ENCODE measurements at places on chromosomes 4 and X. TPM values are rescaled to one million over a fixed set of nuclear protein-coding genes. Genes with fewer than 3 reads are reported as not detected.

GRCh38 chrX:74579597-74580198, 34.7 kb downstream of the RLIM start:
- DNase-seq, result no peak
- no peaks in the 10 kb centered on the region for H3K4me1 ChIP-seq
- no peaks in the 10 kb centered on the region for H3K27me3 ChIP-seq
- no peak overlapping the region for H3K27ac ChIP-seq
- no peaks in the 10 kb centered on the region for H3K36me3 ChIP-seq
- H3K4me3 ChIP-seq, result no peak overlapping the region

Gene MAOB
- polyA plus RNA-seq, result 130 TPM

Gene UGT2B11
- polyA plus RNA-seq, result 0.15 TPM

DNA sequence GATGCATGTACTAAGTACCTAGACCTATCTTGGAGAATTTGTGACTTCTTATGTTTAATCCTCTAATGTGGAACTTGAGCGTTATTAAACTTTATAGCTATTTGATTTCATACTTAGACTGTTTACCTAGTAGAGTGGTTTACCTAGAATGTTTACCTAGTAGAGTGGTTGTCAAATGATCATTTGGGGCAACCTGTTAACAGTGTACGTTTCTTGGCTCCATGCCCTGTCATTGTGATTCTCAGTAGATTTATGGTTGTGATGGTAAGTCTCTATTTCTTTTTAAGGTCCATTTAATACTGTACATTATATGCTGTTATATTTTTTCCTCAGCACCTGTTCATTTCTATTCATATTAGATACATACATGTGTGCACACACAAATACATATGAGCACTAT, 233.0 kb upstream of the MAD2L1 start:
- no peak for DNase-seq
- H3K27me3 ChIP-seq, result no peaks in the 10 kb centered on the region

GRCh38 chr4:22900876-22901275, 208.1 kb downstream of the GBA3 start:
- no peaks in the 10 kb centered on the region for H3K27me3 ChIP-seq
- H3K36me3 ChIP-seq, result no peaks in the 10 kb centered on the region
- no peak overlapping the region for H3K4me3 ChIP-seq

DNA sequence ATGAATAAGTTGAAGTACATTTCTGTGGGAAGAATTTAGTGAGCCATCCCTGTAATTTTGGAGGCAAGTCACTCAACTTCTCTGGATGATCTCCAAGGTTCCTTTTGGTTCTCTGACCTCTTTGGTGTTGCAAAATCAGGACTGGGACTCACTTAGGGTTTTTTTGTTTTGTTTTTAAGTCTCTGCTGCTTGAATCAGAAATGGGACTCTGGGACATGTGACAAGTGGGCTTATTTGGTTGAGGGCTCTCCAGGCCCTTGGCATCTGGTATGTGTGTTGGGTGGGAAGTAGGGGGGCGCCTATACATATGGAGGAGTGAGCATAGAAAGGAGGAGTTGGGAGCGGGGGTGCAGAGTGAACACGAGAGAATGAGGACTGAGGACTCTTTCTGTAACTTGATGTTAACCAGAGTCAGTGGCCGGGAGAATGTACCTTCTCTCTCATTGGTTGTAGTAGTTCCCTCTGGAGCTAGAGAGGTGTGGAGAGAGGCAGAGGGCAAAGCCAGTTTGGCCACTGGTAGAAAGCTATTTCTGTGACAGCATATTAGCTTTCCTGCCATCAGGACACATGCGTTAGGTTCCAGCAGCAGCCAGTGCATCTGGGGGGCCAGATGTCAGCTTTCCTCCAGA, 1.9 kb downstream of the ARHGAP10 start:
- H3K4me1 ChIP-seq, result peaks cover 18% of the 10 kb centered on the region
- H3K4me3 ChIP-seq, result no peak overlapping the region

DNA sequence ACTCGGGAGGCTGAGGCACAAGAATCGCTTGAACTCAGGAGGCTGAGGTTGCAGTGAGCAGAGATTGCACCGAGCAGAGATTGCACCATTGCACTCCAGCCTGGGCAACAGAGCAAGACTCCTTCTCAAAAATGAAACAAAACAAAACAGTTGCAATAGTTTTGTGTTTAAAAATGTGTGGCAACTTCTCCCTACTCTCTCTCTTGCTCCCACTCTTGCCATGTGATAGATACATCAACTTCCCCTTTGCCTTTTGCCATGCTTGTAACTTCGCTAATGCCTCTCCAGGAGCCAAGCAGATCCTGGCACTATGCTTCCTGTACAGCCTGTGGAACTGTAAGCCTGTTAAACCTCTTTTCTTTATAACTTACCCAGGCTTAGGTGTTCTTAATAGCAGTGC, 52.5 kb upstream of the INTU start:
- no peak overlapping the region for H3K27ac ChIP-seq
- no peaks in the 10 kb centered on the region for H3K4me1 ChIP-seq
- no peak overlapping the region for H3K4me3 ChIP-seq

- no peak overlapping the region for H3K27ac ChIP-seq
- no peak overlapping the region for H3K4me3 ChIP-seq
- no peaks in the 10 kb centered on the region for H3K27me3 ChIP-seq
- DNase-seq, result no peak
- H3K4me1 ChIP-seq, result no peaks in the 10 kb centered on the region
These were observed 2.8 kb downstream of the UPRT start for GRCh38 chrX:75276666-75277065.

DNA sequence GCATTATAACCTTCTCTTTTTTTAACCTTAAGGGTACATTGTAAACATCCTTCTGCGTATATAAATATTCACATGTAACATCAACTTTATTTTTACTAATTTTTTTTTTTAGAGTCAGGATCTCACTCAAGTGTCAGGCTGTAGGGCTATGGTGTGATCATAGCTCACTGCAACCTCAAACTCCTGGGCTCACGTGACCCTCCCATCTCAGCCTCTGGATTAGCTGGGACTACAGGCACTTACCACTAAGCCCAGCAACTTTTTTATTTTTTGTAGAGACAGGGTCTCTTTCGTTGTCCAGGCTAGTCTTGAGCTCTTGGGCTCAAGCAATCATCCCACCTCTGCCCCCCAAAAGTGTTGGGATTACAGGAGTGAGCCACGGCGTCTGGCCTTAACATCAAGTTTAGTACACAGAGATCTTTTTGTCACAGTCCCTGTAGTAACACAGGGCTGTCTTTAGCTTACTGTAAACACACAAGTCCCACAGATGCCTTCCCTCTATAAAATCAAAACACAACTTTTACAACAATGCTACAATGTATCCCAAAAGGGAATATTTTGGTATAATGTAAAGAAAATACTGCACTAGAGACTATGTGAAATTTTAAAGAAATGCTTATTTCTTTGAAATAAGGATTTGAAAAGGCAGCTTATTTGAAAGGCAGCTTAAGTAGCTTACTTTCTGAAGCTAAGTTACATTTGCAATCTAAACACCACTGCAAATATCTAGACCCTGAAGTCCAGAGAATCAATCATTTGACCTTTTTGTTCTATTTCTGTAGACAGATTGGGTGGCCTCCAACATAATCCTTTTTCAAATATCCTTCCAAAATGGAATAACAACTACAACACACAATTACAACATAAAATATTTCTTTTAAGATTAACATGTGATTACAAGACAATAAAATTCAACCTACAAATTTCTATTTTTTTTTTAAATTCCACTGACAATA, 116.0 kb downstream of the APBB2 start:
- H3K27ac ChIP-seq, result no peak overlapping the region
- no peak overlapping the region for H3K4me3 ChIP-seq
- DNase-seq, result no peak
- no peaks in the 10 kb centered on the region for H3K36me3 ChIP-seq
- H3K4me1 ChIP-seq, result no peaks in the 10 kb centered on the region
- no peaks in the 10 kb centered on the region for H3K27me3 ChIP-seq

Gene PGRMC2
- polyA plus RNA-seq, result 126 TPM

Gene SHISA3
- 13.2 TPM for polyA plus RNA-seq

GRCh38 chr4:152997288-152997687, 61.2 kb downstream of the FHDC1 start:
- no peaks in the 10 kb centered on the region for H3K27me3 ChIP-seq
- no peak for DNase-seq
- H3K36me3 ChIP-seq, result no peaks in the 10 kb centered on the region
- H3K27ac ChIP-seq, result no peak overlapping the region

Gene RAB40AL
- polyA plus RNA-seq, result 0.25 TPM

GRCh38 chrX:119417842-119418241, 18.7 kb downstream of the SLC25A43 start:
- peak overlapping the region; percentile 64 for H3K27ac ChIP-seq
- peaks cover 3% of the 10 kb centered on the region for H3K36me3 ChIP-seq
- H3K4me1 ChIP-seq, result peaks cover 9% of the 10 kb centered on the region
- H3K27me3 ChIP-seq, result no peaks in the 10 kb centered on the region
- H3K4me3 ChIP-seq, result no peak overlapping the region

Gene AFF2
- polyA plus RNA-seq, result 1.6 TPM

DNA sequence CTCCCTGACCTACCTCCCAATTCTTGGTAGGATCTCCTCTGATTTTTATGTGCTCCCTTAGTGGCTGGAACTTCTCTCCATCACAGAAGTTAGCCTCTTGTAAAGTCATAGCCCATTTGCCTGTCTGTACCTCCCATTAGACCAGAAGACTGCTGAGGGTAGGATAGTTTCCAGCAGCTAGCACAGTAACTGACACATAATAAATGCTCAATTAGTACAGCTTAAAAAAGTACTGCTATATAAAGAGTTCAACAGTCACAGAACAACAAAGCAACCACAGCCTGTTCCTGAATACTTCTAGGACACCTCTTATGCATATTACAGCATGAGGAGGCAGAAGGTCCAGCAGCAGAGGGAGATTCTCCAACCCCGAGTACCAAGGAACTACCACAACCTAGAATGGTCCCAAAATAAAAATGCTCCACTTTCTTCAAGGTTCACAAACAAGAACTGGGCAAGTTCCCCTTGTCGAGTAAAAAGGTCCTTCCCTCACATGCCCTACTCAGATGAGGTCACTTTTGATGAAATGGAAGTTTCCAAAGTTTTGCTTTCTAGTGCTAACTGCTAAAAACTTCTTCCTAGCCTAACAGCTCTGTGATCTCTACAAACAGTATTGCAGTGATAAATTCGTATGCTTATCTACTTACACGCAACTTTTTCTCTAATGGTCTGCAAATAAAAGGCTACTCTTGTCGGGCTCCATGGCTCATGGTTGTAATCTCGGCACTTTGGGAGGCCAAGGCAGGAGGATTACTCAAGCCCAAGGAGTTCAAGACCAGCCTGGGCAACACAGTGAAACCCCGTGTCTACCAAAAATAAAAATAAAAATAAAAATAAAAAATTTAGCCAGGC, 12.8 kb downstream of the MECP2 start:
- no peaks in the 10 kb centered on the region for H3K4me1 ChIP-seq
- no peak overlapping the region for H3K4me3 ChIP-seq
- H3K36me3 ChIP-seq, result peaks cover 9% of the 10 kb centered on the region
- H3K27ac ChIP-seq, result no peak overlapping the region

Gene MFAP3L
- 8.3 TPM for polyA plus RNA-seq

DNA sequence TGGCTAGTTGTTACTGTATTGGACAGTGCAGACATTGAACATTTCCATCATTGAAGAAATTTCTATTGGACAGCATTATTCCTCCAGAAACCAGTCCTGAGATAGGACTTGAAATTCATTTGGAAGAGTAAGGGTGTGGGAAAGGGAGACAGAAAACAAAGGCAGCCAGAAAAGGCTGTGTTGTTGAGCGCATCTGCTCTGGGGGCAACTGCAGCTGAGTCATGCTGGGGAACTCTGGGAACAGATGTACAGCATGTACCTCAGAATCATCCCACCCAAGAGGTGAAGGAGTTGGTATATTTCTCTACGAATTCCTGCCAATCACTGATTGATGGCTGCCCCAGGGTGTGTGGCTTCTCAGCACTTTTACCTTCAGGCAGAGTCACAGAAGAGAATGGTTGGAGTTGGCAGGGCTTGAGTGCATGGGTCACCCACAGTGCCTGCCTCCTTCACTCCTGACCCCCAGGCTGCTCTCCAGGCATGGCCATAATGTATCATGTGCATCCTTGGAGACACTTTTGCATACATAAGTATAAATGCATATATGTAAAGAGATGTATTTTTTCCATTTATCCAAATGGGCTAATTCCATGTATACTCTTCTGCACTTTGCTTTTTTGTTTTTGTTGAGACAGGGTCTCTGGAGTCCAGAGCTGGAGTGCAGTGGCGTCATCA, 39.4 kb downstream of the GEMIN8 start:
- H3K27me3 ChIP-seq, result no peaks in the 10 kb centered on the region
- H3K4me3 ChIP-seq, result no peak overlapping the region
- no peak overlapping the region for H3K27ac ChIP-seq
- no peaks in the 10 kb centered on the region for H3K4me1 ChIP-seq

DNA sequence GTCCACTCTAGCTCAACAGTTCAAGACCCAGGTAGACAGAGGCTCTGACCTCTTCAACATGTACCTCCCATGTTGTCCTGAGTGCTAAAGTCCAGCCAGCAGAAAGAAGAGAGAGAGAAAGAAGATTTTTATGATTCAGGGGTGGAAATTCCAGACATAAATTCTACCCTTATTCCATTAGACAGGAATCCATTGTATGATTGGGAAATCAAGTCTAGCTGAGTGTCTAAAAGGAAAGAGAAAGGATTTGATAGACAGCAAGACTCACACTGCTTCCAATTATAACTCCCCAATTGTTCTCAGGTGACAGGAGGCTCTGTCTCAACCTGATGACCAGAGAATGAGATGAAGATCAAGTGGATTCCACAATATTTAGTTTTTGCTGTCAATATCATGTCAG, 27.9 kb upstream of the PGM2 start:
- H3K27ac ChIP-seq, result no peak overlapping the region
- H3K27me3 ChIP-seq, result no peaks in the 10 kb centered on the region
- no peaks in the 10 kb centered on the region for H3K36me3 ChIP-seq
- no peaks in the 10 kb centered on the region for H3K4me1 ChIP-seq
- DNase-seq, result no peak

DNA sequence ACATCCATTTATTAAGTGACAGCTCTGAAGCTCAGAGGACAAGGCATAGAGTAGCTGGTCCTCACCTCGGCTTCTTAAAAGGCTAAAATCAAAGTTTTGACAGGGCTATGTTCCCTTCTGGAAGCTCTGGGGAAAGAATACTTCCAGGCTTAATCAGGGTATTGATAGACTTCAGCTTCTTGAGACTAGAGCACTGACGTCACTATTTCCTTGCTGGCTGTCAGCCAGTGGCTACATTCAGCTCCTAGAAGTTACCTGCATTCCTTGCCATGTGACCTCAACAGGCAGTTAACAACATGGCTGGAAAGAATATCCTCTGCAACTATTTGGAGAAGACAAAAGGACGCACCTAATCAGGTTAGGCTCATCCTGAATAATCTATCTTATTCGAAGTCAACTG, 1144.8 kb downstream of the ADGRL3 start:
- no peak overlapping the region for H3K4me3 ChIP-seq
- H3K27ac ChIP-seq, result no peak overlapping the region
- H3K36me3 ChIP-seq, result no peaks in the 10 kb centered on the region
- no peaks in the 10 kb centered on the region for H3K4me1 ChIP-seq
- no peaks in the 10 kb centered on the region for H3K27me3 ChIP-seq

GRCh38 chr4:3787489-3788365, 21.5 kb downstream of the ADRA2C start:
- H3K27me3 ChIP-seq, result no peaks in the 10 kb centered on the region
- H3K36me3 ChIP-seq, result no peaks in the 10 kb centered on the region
- no peak overlapping the region for H3K4me3 ChIP-seq
- DNase-seq, result no peak
- peaks cover 4% of the 10 kb centered on the region for H3K4me1 ChIP-seq
- H3K27ac ChIP-seq, result no peak overlapping the region
